HT1080 (cell line): ENCODE measurements at places on chromosomes 6 and 20.

DNA sequence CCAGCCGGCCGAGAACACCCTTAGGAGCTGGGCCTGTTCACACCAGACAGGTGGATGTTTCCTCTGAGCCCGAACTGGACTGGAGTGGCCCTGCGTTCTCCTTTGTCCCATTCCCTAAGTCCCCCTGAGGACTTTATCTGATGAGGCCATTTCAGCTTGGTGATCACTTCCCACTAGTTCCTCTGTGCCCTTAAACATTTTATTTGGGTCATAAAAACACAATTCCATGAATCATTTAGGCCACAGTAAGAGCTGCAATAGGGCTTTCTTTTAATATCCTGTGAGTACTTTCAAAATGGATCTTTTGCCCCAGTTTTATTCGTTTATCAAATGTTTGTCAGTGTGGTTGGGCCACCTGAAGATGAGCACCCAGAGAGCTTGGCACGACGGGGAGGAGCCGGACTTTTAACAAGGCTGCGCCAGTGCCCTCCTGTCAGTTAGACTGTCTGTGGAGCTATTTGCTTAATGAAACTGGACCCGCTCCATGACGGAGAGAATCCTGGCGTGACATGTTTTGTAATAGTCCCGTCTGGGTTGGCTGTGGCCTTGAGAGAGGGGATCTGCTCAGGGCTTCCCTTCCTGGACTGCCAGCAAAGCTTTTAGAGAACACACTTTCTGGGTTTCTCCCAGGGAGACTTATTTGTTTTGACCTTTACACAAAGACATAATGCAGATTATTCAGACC is 53.5 kb downstream of the ZDHHC14 start:
- no peak for DNase-seq

- no peak for DNase-seq
Observed at GRCh38 chr6:124260337-124260736, 456.7 kb downstream of the NKAIN2 start.

DNA sequence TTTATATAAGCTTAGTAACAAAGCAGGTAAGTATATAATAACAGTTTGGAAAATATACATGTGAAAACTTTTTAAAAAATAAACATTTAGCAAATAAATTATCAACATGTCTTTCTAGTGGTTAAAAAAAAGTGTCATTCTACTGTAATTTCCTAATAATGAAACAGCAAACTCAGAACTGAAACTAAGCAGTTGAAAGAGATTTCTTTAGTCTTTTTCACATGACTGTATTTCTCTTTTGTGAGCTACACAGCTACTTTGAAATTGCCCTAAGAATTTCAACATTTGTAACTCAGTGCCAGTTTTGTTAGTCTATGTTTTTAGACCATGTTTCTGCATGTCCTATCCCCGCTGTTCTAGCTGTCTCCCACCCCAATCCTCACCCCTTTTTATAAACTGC is 28.4 kb upstream of the SDHAF4 start:
- no peak for DNase-seq

GRCh38 chr6:88165844-88166492 is at the start of gene CNR1:
CNR1 (minus strand) TSS chr6:88166347; CDS start chr6:88145274, 21,073 bp downstream.
- no peak for DNase-seq

DNA sequence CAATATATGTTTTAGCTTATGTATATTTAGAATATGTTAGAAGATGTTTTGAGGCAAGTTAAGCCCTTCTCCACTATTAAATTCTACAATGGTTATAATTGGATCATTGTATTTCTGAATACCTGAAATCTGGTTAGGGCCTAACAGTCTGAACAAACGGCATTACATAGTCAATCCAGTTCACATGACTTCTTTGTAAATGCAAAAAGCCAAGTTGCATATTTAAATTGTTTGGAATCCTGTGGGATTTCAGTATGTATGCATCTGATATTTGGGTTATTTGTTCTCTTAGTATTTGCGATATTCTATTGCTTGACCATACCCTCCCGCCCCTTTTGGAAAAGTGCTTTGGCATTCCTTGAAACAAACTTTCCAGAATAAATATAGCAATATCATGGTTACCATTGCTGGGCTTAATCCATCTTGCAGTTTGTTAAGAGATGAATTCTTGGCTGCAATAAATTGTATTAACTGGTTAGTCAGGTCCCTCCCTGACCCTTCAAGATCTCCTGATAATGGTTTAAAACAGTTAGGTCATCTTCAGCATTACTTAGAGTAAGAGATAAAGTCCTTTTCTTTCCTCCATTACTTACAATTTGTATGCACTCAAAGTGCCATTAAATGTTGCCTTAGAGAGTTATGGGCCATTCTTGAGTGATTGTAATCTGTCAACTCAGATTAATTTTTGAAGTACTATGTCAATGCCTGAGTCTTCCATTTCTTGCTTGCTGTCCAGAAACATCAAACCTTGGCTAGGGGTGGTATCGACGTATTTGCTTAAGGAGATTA is 36.5 kb downstream of the LRRC1 start:
- DNase-seq, result no peak

DNA sequence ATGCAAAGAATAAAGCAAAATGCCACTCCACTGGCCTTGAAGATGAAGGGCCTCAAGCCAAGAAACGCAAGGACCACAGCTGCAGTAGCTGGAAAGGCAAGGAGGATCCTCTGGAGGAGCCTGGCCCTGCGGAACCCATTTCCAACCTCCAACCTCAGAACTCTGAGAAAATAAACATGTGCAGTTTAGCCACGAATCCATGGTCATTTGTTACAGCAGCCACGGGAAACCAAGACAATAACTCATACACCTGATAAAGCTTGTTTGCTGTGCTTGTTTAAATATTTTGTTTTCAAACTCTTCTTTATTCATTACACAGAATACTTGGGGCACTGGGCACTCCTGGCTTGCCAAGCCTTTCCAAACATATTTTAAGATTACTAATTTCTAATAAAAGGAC is 10.4 kb downstream of the SERPINB6 start:
- no peak for DNase-seq

- no peak for DNase-seq
Observed at GRCh38 chr6:149160943-149161342, 156.6 kb upstream of the TAB2 start.

DNA sequence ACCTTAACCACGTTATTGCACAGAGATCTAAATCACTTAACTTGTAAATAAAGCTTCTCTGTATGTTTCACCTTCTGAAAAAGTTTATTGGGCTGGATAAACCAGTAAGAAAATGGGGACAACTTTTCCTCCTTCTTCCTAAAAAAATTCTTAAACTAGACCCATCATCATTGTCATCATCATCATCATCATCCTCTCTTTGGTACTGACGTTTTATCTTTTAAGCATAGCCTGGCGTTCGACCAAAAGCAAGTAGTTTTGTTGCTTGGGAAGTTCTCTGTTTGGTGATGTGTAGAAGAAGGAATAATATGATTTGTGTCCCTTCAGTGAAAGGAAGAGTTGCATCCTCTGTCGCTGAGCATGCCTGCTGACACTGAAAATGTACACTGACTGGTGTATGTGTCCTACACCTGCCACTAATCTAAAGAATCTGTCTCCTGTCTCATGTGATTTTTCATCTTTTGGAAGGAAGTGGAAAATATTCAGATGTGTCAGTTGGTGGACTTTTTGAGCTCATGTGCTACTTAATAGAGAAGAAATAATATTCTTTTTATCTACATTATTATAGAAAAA is 2.5 kb downstream of the CLVS2 start:
- DNase-seq, result no peak

- DNase-seq, result no peak
Observed at GRCh38 chr6:30881392-30882203, 2.7 kb upstream of the DDR1 start.

DNA sequence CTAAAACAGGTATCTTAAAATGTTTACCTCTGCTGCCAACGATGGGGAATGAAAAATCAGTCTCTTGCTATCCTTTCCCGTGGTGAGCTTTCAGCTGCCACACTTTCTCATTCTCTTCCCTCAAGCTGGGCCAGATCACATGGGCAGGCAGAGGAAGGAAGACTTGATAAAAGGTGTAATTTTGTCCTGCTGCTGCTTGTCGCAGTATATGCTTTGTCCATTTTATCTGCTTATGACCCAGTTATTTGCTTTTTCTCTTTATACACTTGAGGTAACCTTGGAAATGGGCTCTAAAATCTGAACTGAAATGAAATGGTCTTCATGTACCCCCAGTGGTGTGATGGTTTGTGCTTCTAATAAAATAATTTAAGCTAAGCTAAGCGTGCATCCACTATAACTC is 695.9 kb upstream of the FLRT3 start:
- DNase-seq, result no peak

GRCh38 chr20:33433465-33434234 is 9.9 kb downstream of the SNTA1 start:
- no peak for DNase-seq

- no peak for DNase-seq
Observed at GRCh38 chr6:151300267-151300991, 60.7 kb downstream of the AKAP12 start.

GRCh38 chr6:120116343-120116742 is 766.8 kb upstream of the MAN1A1 start:
- no peak for DNase-seq

DNA sequence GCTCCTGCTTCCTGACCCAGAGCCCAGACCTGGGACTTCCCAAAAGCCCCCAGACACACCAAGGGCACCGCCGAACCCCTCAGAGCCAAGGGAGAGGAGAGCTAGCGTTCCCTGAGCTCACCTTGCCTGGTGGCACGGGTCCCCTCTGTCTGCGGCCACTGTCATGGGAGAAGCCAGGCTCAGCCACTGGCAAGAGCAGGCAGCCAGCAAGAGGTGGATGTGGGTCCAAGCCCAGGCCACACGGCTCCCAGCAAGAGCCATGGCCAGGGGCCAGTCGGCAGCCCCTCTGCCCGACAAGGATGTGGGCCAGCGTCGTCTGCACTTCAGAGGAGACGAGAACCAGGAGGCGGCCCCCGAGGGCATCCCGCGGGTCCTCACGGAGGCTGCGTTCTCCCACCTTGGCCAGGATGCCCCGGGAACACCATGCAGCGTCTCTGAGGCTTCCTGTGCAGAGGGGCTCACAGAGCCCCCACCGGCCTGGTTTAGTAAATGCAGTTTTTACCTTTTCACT is 2.2 kb upstream of the PPDPF start:
- no peak for DNase-seq

DNA sequence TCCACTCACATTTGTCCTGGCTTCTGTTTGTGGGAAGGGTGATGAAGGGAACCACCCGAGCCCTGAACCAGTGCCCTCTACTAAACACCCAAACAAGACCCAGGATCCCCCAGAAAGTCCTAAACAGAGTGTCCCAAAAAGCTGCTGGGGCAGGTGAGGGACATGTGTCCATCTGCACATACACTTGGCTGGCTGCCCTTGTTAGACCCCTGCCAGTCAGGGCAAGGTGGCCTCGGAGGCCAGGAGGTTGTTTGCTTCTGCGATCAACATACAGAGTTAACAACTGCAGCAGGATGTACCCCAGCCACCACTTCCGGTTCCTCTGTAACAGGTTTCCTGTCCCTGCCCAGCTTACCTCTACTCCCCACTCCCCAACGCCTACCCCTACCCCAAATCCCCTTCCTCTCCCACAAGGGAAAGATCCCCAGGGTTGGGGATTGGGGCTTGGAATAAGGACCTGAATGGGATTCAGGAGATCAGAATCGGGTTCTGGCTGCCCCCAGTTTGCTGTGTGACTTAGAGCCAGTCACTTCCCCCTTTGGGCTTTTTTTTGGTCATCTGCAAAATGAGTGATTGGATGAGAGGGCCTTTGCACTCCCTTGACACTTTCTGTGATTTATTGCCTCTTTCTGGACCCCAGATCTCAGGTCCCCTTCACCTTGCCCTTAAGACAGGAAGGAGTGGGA is 13.9 kb downstream of the DEF6 start:
- DNase-seq, result no peak

DNA sequence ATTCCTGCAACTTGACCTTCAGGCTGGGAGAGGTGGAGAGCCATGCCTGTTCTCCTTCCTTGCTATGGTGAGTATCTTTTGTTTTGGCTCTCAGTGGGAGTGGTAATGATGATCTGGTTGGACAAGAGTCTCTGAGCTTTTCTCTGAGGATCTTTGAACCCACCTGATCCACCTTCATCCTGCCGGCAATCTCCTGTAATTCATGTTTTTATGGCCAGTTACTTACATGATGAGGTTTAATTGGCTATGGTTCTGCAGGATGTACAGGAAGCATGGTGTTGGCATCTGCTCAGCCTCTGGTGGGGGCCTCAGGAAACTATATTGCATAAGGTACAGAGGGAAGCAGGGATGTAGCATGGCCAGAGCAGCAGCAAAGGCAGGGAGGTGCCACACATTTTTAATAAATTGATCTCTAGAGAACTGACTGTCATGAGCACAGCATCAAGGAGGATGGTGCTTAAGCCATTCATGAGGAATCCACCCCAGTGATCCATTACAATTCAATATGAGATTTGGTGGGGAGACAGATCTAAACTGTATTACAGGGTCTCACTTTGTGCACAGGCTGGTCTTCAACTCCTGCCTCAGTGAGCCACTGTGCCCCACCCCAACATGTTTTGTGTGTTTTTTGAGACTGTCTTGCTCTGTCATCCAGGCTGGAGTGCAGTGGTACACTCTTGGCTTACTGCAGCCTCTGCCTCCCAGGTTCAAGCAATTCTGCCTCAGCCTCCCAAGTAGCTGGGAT is 10.0 kb downstream of the HSPA1B start:
- no peak for DNase-seq

DNA sequence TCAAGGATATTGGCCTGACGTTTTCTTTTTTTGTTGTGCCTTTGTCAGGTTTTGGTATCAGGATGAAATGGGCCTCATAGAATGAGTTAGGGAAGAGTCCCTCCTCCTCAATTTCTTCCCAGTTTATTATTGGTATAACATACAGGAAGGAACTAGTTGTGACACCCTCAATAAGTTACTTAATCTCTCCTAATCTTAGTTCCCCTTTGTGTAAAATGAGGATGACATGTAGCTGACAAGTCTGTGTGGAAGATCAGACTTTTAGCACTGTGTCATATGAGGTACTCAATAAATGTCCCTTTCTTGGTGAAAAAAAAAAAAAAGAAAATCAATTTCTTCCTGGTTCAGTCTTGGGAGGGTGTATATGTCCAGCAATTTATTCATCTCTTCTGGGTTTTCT is 155.8 kb downstream of the PDE7B start:
- DNase-seq, result no peak

DNA sequence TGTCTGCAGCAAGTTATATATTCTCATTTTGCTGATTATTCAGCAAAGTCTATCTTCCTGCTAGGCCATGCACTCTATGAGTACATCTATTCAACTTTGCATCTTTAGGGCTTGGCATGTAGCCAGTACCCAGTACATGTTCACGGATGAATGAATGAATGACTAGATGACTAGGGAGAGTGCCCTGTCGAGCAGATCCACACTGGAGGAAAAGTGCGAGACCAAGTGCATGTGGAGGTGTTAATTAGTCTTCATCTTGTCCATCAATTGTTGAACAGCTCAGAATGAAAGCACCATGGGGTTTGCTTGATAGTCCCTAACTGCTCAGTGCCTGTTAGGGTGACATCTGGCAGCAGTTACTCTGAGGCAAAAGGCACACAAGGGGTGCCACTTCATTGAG is 30.4 kb downstream of the TM9SF4 start:
- DNase-seq, result no peak

- no peak for DNase-seq
Observed at GRCh38 chr6:154686162-154686561, 47.1 kb upstream of the SCAF8 start.

GRCh38 chr6:2259002-2259494 is 13.6 kb upstream of the GMDS start:
- DNase-seq, result no peak
